ENCODE measurements at places on chromosomes 5 and 9.

- no peak for DNase-seq
Measured at GRCh38 chr9:18623221-18624079, 149.5 kb downstream of the ADAMTSL1 start.

- no peak for DNase-seq
Measured at GRCh38 chr5:133284306-133284705, 232.5 kb downstream of the HSPA4 start.

DNA sequence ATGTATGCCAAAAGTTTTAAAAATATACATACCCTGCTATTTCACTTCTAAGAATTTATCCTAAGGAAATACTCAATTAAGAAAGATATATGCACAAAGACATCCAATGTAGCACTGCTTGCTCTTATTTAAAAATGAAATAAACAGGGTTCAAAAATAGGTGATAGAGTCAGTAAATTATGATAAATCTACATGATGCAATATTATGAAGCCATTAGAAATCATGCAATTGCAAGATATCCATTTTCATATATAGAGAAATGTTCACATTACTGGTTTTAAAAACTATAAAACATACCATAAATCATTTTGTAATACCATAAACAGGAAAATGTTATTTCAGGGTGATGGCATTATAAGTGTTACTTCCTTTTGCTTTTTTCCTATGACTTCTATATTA is 8.6 kb upstream of the SLC12A2 start:
- no peak for DNase-seq

GRCh38 chr9:121992571-121993212 is 100.4 kb downstream of the TTLL11 start:
- DNase-seq = peak; percentile 18

DNA sequence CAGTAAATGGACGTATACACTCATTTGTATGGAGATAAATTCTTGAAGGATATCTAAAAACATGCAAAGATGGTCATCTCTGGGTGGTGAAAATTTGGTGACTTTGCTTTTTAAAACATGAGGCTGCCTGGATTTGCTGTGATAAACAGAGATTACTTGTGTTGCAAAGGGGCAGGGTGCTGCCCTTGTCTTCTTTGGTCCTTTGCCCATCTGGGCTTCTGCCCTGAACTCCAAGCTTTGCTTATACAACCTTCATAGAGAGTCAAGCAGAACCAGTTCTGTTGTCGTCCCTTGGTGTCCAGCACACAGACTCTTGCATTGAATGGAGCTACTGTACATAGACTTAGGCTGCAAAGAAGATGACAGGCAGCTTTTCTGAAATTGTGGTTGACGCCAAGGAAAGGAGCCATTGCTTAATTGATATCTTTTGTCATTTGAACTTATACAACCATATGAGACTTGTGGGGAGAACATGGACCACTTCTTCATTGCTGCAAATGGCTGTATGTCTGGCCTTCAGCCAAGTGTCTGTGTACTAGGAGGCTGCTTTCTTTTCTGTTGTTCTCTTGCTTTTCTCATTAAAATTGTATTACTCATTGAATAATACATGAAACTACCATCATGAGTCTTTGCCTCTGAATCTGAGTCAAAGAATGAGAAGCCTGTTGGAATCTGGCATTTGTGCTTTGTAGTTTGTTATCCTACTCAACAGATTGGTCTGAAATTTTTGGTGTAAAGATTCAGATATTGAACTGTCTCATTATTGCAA is 152.5 kb downstream of the DMRT2 start:
- no peak for DNase-seq

DNA sequence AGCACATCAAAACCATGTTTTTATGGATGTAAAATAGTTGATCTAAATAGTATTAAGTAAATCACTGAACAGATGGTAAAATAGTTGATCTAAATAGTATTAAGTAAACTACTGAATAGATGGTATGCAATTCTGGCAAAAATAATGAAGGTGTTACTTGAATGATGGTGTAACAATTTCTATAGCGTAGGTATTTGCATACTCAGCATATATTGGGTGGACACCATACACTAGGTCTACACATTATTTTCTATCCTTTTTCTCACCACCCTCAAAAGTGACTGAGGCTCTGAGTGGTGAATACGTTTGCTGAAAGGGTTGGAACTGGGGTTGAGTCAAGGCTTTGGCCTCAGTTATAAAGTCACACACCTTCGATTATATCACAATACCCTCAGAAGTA is 81.3 kb downstream of the ATP10B start:
- no peak for DNase-seq
